Fibroblast of pulmonary artery (primary cell): ENCODE measurements at places on chromosomes 13 and 19.
A peak's percentile ranks its signal among the peaks of the same experiment; 100 is the strongest.

GRCh38 chr13:22644941-22645340 is 535.8 kb upstream of the SGCG start:
- no peak for DNase-seq

GRCh38 chr19:34692549-34692948 is 15.1 kb downstream of the ZNF302 start:
- DNase-seq: no peak

GRCh38 chr19:43499042-43499441 is 5.5 kb downstream of the PHLDB3 start:
- DNase-seq: no peak

- no peak for DNase-seq
Measured at GRCh38 chr19:19352823-19353222, 32.2 kb downstream of the MAU2 start.

GRCh38 chr19:5128936-5129389 is 160.1 kb downstream of the KDM4B start:
- peak; percentile 59 for DNase-seq

- DNase-seq: no peak
Measured at GRCh38 chr13:99998261-99998660, 16.7 kb downstream of the ZIC2 start.

- peak; percentile 68 for DNase-seq
Measured at GRCh38 chr19:46841458-46842083, 9.1 kb downstream of the AP2S1 start.

GRCh38 chr13:27182844-27183497 is 11.4 kb upstream of the USP12 start:
- peak; percentile 87 for DNase-seq

DNA sequence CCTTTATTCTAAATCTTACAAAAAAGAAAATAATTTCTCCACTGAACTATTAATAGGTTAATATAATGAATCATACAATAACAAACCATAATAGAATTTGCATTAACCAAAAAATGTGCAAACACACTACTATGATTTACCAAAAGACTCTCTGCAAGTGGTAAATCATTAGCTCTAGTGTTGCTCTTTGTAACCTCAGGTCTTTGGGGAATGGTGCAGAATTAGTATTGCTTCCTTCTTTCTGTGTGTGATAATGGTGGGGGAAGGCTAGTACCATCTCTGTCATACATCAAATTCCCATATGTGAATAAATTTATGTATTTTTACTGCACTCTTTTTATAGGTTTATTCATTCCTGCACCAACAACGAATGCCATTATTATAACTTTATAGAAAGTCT is 105.1 kb downstream of the COG6 start:
- no peak for DNase-seq

GRCh38 chr19:19626516-19627472 is 1.2 kb downstream of the LPAR2 start:
- DNase-seq: no peak

- DNase-seq: peak; percentile 33
Measured at GRCh38 chr19:5091018-5091683, 122.2 kb downstream of the KDM4B start.

GRCh38 chr19:16594681-16595091 is 22.5 kb upstream of the SLC35E1 start:
- no peak for DNase-seq

- no peak for DNase-seq
Measured at GRCh38 chr13:28002886-28003698, 14.6 kb upstream of the URAD start.

DNA sequence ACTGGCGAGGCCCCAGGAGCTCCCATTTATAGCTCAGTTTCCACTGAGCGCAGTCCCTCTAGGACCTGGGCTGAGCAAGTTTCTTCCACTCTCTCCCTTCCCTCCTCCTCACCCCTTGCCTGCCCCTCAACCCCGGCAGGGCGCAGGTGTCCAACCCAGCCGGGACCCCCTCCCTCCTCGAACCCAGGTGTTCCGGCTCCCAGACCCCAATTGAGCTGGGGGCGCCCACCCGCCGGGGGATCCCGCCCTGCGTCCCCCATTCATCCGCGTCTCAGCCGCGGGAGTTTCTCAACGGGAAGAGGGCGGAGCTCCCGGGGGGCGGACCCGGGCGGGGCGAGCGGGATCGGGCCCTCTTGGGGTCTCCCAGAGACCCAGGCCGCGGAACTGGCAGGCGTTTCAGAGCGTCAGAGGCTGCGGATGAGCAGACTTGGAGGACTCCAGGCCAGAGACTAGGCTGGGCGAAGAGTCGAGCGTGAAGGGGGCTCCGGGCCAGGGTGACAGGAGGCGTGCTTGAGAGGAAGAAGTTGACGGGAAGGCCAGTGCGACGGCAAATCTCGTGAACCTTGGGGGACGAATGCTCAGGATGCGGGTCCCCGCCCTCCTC is at the start of gene KIRREL2:
Gene KIRREL2 (plus strand): TSS at position 366 of the 604 bp plus-strand sequence. CDS start 209 bp downstream, at position 575.
- DNase-seq: no peak

DNA sequence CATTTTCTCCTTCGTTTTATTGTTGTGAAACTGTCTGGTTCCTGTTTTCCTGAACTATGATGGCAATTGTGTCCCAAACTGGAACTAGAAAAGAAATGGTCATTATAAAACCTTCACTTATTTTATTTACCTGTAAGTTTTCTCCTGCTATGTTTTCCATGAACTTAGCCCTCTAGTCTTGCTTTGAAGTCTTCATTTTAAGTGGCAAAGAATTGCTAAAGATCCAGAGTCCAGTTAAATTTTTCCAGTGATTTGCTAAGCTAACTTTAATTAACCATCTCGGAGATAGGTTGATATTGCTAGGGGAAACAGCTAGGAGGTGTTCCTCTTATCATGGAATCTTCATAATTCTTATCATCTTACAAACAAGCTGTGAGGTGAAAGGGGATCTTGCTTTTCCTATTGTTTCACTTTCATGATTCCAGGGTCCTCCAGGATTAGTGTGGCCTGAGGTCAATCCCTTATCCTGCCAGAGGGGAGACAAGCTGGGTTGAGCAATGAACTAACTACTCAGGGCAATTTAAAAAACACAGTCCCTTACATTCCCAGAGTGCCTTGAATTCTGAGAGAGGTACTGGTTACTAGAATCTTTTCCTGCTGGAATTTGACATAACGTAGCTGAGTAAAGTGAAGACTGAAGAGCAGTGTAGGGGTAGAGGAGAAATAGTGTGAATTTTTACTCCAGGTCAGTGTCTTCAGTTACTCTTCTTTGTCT is 112.5 kb downstream of the ESD start:
- DNase-seq: peak; percentile 45

- DNase-seq: peak; percentile 45
Measured at GRCh38 chr19:16899566-16900075, 10.8 kb downstream of the F2RL3 start.

DNA sequence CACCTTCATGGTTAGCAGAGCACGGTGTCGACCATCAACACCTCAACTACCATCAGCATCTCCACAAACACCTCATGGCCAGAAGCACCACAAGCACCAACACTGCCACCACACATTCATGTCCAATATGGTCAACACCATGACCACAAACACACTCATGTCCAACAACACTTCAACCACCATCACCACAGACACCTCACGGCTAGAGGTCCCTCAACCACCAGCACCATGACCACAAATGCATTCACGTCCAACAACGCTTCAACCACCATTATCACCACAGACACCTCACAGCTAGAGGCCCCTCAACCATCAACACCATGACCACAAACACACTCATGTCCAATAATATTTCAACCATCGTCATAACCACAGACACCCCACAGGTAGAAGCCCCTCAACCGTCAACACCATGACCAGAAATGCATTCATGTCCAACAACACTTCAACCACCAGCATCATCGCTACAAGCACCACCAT is 10.2 kb downstream of the TRAPPC5 start:
- DNase-seq: no peak

DNA sequence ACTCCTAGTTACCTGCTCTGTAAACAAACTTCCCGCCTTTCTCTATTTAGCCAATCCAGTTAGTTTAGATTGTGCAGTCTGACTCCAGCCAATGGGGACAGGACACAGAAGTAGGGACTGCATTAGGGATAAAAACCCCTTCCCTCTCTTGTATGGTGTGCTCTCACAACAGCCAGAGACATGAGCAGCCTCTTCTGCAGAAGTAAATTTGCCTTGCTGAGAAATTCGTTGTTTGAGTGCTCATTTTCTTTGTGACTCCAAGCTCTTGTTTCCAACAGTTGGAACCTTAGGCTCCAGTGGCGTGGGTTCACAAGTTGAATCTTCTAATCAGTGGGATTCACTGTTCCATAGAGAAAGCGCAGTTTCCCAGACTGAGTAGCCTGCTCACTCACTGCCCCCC is 66.1 kb downstream of the ZNF93 start:
- no peak for DNase-seq

GRCh38 chr19:8641908-8642547 is 11.6 kb downstream of the NFILZ start:
- peak; percentile 80 for DNase-seq
